Ureter (tissue), 1 donor: ENCODE measurements at places on chromosomes 1 and 21. TPM values are rescaled to one million over a fixed set of nuclear protein-coding genes. Genes with fewer than 3 reads are reported as not detected.

- no peak for DNase-seq
Observed at GRCh38 chr21:18070392-18070791, 174.2 kb upstream of the CHODL start.

Gene BRINP3
- not detected for total RNA-seq

Gene SPRR2G
- not detected for total RNA-seq

DNA sequence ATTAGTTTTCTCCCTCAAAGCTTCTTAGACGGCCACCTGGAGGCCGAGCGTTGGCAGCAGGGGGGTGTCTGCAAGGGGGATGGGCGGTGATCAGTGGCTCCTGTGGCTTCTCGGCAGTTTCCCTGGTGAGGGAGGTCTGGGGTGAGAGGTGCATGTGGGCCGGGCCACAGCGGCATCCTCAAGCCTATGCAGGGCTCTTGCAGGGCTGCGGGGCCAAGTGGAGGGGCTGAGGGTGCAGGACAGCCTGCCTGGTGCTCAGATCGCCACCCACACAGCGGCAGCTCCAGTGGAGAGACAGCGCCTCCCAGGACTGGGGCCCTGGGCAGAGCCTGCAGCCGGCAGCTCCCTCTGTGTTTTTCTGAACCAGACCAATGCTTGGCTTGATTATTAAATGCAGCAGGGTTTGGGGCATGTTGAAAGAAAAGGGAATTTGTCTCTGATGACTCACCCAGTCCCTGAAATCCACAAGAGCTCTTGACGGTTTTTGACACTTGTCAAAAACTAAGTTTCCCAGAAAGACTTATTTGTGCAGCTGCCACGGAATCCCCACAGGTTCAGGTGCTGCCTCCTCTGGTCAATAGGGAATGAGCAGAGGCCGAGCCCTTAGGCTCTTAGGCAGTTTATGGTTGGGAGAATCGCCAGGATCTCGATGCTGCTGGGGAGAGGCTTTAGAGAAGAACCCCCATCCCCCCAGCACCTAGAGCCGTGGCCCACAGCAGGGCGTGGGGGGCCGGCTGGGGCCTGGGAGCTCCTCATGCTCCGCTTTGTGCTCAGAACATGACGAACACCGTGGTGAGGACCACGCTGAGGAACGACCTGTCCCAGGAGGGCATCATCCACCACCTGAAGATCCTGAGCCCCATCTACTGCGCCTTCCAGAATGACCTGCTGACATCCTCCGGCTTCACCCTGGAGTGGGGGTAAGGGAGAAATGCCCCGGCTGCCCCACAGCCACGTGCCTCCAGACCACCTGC, 54.7 kb downstream of the UMODL1 start:
- no peak for DNase-seq

GRCh38 chr1:10257851-10258250, 47.5 kb downstream of the KIF1B start:
- DNase-seq: no peak
